ENCODE measurements at places on chromosomes 13 and 19.

DNA sequence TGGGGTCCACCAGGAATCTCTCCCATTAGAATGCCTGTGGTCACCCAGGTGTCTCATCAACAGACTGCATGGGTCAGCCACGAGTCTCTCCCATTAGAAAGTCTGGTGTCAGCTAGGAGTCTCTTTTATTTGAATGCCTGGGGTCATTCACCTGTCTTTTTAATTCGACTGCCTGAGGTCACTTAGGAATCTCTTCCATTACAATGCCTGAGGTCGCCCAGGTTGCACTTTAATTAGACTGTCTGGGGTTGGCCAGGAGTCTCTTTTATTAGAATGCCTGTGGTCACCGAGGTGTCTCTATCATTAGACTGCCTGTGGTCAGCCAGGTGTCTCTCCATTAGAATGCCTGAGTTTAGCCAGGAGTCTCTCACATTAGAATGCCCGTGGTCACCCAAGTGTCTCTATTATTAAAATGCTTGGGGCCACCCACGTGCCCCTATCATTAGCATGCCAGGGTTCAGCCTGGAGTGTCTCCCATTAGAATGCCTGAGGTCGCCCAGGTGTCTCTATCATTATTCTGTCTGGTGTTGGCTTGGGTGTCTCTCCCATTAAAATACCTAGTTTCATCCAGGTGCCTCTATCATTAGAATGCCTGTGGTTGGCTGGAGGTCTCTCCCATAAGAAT, 1474.3 kb downstream of the UQCRFS1 start:
- DNase-seq: no peak

DNA sequence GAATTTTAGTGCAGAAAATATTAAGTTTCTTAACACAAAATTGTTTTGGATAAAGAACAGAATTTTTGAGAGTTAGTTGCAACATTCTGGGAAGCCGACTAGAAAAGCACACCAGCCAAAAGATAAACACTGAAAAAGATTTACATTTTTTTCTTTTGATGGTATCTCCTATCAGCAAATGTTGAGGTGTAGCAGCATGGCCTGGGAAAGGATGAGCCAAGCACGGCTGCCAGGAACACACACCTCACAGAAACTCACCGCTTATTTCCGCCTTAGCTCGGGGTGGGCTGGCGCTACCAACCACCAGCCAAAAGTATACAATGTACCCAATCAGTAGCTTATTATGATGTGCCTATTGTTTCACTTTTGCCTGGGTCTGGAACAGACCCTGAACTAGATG, 134.7 kb downstream of the MIPEP start:
- DNase-seq: peak; percentile 37

- DNase-seq: no peak
These were observed 91.9 kb upstream of the TEX29 start for GRCh38 chr13:111228262-111229144.

- no peak for DNase-seq
These were observed 609 bp upstream of the ZSCAN18 start for GRCh38 chr19:58098682-58098998.

DNA sequence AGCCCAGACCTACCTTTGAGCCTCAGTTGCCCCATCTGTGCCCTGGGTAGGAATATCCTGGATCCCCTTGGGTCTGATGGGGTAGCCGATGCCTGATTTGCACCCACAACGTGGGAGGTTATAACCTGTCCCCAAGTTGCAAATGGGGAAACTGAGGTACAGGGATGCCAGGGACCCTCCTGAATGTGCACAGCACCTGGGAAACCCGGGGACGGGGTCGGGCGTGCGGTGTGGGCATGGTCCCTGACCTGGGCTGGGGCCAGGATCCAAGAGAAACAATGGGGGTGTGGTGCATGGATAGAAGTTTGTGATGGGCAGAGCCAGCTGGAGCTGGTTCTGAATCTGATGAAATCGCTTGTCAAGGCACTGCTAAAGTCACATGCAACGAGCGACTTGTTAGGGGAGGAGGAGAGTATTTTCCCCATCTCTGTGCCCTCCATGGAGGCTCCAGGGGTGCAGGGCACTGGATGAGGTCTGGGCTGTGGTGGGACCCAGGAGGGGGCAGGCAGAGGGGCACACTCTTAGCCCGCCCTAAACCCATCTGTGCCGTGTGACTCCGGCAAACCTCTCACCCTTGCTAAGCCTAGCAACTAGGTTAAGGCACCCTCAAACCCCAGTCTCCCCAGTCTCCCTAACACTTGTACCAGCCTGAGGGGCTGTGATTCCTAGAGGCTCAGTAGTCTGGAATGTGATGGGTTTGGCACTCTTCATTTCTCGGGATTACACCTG, 749 bp downstream of the GDF15 start:
- no peak for DNase-seq

- DNase-seq: no peak
These were observed 8.3 kb downstream of the LSR start for GRCh38 chr19:35257113-35257461.
